ENCODE measurements at places on chromosomes 5 and 9.

DNA sequence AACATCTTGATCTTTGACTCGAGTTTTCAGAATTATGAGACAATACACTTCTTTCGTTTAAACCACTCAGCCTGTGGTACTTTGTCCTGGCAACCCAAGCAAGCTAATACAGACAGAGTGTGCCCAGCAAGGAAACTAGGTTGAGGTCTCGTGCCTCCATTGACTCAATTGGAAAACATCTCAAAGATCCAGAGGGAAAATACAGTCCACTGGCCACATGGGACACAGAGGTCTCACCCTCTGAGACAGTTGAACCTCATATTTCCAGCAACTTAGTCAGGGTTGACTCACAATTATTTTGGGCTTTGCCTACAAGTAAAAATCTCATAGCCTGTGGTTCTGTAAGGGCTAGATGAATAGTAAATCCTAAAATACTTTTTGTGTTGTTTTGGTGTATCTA is 631.5 kb downstream of the MTRR start:
- DNase-seq, result no peak

DNA sequence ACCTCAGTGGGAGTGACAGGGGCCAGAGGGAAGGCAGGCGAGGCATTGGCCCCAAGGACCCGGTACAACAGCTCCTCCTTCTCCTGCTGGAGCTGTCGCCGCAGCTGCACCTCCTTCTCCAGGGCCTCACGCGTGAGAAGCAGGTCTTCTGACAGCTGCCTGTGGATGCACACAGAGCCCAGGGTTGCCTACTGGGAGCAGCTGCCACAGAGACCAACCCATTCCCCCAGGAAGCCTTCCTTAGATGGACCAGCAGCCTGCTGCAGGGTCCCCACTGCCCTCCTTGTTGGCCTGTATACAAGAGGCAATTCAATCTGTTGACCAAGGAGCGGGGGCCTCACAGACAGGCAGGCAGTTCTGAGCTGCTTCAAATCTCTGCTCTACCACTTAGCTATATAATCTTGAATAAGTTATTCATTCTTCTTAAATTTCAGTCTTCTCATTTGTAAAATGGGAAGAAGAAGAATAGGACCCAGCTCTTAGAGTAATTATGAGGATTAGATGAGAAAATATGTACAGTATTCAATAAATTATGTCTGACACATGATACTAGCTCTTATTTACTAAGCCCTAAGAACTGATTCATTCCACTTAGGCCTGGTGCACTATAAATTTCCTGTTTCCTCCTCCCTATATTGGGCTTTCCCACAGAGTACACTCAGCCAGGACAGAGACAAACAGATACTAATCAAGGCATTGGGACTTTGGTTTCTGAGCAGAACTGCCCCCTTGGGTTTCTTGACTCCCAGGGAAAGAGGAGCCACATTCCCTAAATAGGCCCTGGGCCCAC is 26.1 kb upstream of the ANXA6 start:
- DNase-seq, result no peak

DNA sequence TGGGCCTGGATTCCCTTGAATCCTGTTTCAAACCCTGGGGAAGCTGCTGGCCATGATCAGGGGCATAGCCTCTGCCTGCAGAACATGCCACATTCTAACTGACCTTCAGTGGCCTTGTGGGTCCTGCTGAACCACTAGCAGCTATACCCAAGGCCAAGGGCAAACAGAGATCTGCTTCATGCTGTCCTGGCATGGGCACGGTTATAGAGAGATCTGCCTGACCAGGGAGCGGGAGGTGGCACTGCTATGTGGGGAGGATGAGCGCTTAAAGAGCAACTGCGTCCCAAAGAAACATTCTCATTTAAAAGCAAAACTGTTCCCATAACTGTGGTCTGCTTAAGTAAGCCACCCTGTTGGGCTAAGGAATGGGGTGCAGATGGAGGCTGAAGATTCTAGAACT is 36.5 kb upstream of the SYNPO start:
- no peak for DNase-seq

DNA sequence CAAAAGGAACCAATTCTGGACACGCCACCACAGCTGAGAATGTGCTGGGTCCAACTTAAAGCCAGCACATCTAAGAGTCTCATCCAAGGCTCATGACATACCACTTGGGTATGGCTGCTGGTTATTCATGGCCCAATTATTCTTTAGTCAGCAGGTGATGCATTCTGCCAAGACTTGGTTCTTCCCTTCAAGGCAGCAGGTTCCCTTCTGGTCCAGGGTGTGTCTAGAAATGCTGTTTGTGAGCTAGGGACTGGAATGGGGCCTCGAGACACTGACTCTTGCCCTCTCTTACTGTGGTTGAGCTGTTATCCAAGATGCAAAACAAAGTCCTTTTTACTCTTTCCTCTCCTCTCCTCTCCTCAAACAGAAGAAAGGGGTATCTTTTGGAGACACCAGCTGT is 522.6 kb downstream of the HINT1 start:
- DNase-seq, result no peak

Data from large intestine (tissue), 12 donors.